ENCODE measurements at places on chromosomes 7 and 10.

DNA sequence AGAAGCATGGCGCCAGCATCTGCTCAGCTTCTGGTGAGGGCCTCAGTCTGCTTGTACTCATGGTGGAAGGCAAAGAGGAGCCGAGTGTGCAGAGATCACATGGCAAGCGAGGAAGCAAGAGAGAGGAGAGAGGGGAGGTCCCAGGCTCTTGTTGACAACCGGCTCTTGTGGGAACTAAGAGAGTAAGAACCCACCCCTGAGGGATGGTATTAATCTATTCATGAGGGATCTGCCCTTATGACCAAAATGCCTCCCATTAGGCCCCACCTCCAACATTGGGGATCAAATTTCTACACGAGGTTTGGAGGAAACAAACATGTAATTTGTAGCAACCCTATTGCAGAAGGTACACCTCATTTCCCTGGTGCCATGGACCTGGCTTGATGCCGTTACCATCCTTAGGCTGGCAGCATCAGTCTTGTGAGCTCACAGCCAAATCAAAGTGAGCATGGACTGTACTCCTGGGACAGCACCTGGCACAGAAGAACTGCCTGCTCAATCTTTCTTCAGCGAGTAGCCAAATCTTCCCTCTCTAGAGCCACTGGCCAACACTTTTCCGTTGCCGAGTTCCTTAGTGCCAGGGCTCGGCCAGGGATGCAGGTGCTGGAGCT, 6.5 kb downstream of the BTBD16 start:
- no peak for DNase-seq

GRCh38 chr10:109207361-109207760, 716.0 kb downstream of the XPNPEP1 start:
- no peak for DNase-seq

DNA sequence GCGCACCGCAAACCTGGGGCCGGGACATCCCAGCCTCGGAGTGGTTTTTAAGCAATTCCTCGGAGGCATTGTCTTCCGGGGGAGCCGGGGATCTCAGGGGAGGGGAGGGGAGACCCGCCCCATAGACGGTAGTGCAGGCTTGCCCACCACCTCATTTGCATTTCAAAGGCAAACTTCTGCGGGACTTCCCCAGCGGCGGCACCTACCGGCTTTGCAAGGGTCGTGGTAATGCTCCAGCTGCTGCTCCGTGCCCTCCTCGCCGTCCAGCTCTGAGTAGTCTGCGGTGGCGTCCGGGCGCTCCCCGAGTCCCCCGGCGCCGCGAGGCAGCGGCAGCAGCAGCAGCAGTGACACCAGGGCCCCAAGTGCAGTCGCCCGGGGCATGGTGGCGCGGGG, 425 bp downstream of the TLL2 start:
- peak; percentile 17 for DNase-seq

GRCh38 chr7:142280263-142280662, 22.4 kb upstream of the PRSS58 start:
- DNase-seq, result no peak

DNA sequence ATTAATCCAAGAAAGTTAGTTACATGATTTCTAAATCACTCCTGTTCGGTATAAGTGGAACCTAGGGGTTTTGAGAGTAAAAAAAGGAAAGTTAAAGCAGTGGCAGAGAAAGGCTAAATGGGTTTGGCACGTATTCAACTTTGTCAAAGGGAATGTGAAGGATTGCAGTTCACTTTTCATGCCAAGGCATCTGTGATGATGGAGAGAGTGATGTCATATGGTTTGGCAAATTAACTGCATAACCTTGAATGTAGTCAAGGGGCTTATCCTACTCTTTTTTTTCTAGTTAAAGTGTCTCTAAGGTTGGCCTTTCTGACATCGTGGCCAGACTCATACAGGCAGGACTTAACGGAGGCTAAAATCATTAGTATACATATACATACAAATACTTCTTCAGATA, 277.8 kb downstream of the EXOC4 start:
- no peak for DNase-seq

DNA sequence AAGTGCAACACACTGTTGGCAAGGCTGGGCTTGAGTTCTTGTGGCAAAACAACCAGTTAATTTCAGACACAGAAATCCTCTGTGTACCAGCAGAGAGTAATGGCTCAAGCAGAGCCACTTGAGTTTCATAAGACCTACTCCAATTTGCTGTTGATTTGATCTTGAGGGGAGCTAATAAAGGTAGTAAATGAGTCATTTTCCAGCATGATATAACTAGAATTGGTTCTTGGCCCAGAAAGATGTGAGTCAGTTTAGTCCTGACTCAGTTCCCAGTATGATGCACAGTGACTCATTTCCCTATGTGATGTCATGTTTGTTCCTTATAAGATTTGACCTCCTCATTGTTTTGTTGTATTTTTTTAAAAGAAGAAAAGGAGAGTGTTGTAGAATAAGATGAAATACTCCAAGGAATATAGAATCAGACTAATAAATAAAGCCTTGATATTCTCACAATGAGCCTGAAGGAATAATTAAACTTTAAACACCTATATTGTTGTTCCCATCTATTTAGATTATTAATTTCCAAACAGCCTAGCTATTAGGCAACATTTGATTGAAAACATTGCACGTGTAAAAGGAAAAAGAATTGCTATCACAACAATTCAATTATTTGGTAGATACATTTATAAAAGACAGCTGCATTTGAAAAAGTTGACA, 186.2 kb downstream of the REEP3 start:
- DNase-seq, result no peak

DNA sequence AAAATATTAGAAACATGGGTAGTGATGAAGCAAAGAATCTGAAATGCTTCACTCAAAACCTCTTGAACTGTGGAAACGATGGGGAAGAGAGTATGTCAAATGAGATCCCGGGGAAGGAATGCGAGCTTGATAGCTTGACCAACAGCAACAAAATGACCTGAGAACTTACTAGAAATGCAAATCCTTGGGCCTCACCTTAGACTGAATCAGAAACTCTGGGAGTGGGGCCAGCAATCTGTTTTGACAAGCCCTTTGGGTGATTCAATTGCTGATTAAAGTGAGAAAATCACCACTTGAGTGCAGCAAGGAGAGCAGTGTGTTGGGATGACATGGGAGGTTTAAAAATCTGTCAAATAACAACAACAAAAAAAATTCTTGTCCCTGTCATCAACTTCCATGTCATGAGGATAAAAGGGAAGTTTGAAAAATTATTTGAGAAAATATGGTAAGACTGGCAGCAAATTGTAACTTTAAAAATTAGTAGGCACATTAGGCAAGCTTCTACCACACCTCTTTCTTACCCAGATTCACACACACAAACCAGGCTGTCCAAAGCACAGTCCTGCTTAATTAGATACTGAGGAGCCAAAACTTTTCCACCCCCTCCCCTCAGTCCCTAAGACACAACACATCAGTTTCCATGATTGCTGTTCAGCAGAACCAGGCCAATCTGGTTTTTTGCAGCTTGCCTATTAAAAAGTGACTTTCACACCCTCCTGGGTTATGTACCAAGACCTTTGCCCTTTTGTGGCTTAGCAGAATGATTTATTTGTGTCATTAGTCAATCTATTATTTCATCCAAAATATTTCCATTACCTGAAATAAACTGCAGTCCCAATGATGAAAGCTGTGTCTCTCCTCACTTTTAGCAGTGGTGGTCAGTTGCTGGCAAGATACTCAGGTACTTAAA, 15.6 kb downstream of the CALCR start:
- no peak for DNase-seq

- DNase-seq, result no peak
Measured at GRCh38 chr7:137091396-137091795, 222.9 kb downstream of the CHRM2 start.

- DNase-seq, result no peak
Measured at GRCh38 chr10:1050145-1050544, 1.2 kb upstream of the IDI1 start.

GRCh38 chr7:157564517-157565177, 227.8 kb downstream of the DNAJB6 start:
- DNase-seq, result no peak

DNA sequence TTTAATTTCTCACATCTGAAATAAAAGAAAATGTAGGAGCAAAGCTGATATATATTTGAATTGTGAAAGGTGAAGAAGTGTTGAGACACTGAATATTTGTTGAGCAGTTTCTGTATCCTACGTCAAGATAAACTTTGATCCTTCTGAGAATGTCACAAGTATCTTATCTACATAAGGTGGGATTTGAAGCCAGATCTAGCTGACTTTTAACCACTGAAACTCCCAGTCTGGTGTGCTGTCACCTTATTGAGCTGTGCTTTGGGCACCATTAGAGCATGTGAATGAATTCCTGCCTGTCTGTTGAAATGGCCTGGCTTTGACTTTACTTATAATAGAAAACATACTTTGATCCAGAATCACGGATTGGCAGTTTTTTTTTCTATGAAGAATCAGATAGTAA, 15.2 kb downstream of the GPR141 start:
- DNase-seq, result no peak

DNA sequence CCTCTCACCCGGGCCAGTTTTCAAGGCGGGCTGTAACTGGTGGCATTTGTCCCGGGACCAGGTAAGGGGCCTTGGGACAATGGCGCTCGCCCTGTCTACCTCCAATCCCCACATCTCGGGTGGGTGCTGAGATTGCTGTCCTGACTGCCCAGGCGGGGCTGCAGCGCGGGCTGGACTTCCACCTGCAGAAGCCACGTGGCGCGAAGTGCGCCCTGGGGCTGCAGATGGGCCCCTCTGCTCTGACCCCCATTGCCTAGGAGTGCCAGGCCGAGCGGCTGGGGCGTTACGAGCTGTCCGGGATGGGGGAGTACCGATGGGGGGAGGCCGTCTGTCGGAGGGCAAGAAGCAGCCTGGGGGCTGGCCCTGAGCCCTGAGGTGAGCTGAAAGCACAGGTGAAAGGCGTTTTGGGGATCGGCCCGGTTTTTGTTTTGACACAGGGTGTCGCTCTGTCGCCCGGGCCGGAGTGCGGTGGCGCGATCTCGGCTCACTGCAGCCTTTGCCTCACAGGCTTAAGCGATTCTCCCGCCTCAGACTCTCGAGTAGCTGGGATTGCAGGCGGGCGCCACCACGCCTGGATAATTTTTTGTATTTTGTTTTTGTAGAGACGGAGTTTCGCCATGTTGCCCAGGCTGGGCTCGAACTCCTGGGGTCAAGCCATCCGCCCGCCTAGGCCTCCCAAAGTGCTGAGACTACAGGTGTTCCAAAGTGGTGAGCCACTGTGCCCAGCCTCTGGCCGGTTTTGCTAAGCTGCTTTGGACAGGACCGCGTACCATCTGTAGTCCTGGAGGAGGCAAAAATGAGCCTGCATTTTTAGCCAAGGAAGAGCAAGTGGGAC, at the start of gene SFXN2:
SFXN2 (plus strand) TSS at position 16 of the 835 bp plus-strand sequence. CDS start 12,001 bp downstream, outside the sequence.
- DNase-seq, result no peak

DNA sequence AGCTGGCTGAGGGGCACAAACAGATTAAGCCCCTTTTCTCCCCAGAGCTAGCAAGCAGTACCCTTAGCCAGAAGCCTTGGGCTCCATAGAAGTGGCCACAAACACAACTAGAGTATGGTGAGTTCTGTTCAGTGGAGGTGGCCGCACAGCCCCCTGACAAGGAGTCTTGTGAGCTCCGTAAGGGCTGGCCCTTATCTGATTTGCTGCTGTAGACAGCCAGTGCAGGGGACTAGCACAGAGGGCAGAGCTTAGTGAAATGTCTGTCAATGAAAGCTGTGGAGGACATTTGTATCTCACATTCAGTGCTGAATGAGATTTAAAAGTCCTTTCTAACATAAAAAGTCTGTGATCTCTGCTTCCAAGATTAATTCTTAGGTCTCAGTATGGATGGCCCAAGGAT, 137.3 kb downstream of the AUTS2 start:
- DNase-seq, result no peak

- DNase-seq, result no peak
Measured at GRCh38 chr10:79268742-79269141, 78.5 kb upstream of the PPIF start.

DNA sequence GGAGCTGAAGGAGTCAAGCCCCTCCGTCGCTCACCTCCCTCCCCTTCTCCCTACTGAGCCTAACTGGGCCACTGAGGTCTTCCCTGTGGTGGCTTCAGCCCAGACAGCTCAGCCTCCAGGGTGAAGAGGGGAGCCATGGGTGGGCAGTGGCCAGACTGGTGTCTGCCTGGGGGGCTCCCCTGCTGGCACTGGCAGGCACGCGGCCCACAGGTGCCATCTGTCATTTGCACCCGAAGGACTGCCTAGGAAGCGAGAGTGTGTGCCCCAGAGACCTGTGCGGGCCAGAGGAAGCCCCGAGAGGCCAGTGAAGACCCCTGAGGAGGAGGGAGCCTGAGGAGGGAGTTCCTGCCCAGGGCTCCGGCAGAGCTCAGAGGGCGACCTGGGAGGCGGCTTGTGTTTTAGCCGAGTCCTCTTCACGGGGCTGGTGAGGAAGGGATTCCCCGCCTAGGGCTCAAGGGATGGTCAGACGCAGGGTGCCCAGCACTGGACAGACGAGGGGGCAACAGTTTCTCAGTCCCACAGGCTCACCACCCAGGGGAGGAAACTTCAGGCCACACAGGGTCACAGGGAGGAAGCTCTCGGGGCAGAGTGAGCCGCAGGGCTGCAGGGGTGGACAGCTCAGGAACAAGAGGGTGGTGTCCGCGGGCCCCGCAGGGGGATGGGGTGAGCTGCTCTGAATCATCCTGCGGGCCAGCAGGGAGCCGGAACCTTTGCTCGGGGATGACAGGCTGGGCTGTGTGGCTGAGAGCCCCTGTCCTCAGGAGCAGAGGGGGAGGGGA, 76.2 kb upstream of the PPP2R2D start:
- no peak for DNase-seq

GRCh38 chr10:129320340-129320739, 146.7 kb upstream of the MGMT start:
- no peak for DNase-seq

GRCh38 chr10:95246582-95247051, 44.2 kb downstream of the PDLIM1 start:
- DNase-seq, result peak; percentile 61

GRCh38 chr10:123269675-123270074, 115.5 kb downstream of the BUB3 start:
- DNase-seq, result no peak

GRCh38 chr10:92640107-92640506, 47.2 kb downstream of the KIF11 start:
- no peak for DNase-seq

DNA sequence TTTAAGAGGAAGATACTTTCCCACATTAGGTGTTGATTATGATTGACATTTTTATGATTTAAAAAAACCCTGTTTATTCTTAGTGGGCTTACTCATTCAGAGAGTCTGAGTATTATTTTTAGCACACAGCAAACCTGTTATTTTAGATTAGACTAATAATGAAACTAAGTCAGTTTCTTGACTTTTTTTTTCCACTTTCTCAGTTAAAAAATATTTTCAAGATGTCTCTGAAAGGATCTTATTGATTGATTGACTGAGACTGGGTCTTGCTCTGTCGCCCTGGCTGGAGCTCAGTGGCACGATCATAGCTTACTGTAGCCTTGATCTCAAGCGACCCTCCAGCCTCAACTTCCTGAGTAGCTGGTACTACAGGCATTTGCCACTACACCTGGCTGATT, 20.4 kb upstream of the INPP5F start:
- DNase-seq, result no peak

DNA sequence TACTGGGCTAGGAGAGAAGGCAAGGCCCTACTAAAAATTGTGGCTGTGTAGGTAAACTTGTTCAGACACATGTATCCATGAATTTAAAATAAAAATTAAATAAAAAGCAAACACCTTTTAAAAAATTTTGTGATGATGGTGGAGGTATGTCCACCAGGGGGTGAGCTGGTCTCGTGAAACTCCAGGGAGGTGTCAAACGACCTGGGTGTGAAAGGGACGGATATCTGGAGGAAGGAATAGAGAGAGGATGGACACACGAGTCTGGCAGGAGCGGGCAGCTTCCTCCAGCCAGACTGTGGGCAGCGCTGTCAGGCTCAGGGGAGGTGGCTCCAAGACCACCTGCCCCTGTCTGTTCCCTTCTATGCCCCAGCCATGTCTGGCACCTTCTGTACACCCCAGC, 34.8 kb upstream of the DMBT1 start:
- no peak for DNase-seq

GRCh38 chr10:12432402-12433189, 83.2 kb downstream of the CAMK1D start:
- no peak for DNase-seq
